ENCODE measurements at places on chromosomes 11 and 22.

DNA sequence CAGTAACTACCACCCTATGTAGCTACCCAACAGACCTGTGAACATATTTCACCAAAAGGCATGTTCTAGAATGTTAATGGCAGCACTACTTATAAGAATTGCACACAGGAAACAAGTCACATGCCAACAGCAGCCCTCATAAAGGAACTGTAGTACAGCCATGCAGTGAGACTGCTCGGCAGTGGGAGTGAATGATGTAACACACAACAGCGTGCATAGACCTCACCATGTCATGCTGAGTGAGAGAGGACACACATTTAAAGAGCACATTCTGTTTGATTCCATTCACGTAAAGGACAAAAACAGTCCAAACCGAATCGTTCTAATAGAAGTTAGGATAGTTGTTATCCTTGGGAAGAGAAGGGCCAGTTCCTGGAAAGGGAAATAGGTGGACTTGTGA lies 27.2 kb upstream of the KIRREL3 start:
- DNase-seq: no peak

DNA sequence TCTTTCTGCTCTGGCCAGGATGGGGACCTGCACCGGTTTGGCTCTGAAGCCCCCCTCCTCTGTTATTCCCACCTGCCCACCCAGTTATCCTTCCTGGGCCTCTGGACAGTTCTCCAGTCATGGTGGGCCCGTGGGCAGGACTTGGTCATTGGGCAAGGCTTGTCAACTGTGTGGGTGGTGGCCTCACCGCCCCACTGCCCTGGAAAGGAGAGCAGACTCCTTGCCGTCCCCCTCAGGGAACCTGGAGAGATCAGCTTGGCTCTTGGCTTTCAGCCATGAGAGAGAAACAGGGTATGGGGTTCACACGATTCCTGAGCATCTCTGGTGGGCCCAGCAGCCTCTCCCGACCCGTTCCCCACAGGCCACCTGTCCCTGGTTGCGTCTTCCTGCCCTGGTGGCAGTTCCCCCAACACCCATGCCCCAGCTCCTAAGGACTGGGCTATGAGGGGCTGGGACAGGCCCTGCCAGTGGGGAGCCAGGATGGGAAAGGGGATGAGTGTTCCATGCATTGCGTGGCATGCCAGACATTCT lies 92.3 kb downstream of the MORC2 start:
- no peak for DNase-seq

- no peak for DNase-seq
Measured at GRCh38 chr11:16921019-16921418, 93.2 kb downstream of the PLEKHA7 start.

GRCh38 chr22:49923445-49923844 lies 5.0 kb downstream of the CRELD2 start:
- peak; percentile 64 for DNase-seq

GRCh38 chr22:21937041-21937820 lies 15.4 kb downstream of the PPM1F start:
- no peak for DNase-seq

DNA sequence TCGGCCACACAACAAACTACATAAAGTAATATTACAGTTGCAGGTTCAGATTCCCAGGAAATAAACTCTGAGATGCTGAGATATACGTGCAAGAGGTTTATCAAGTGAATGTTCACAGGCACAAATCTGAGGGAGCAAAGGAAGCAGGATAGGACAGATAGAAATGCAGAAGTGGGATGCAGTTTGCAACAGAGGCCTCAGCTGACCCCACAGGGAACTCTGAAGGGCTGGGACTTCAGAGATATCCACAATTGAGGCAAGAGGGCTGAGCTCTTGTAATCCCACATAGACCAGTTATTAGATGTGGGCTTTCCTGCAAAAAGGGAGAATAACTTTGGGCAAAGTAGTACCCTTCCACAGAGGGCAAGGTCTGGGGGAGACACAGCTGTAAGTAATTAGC lies 25.4 kb upstream of the ARHGAP20 start:
- DNase-seq: no peak

GRCh38 chr11:102416976-102417375 lies 35.6 kb downstream of the TMEM123 start:
- no peak for DNase-seq

DNA sequence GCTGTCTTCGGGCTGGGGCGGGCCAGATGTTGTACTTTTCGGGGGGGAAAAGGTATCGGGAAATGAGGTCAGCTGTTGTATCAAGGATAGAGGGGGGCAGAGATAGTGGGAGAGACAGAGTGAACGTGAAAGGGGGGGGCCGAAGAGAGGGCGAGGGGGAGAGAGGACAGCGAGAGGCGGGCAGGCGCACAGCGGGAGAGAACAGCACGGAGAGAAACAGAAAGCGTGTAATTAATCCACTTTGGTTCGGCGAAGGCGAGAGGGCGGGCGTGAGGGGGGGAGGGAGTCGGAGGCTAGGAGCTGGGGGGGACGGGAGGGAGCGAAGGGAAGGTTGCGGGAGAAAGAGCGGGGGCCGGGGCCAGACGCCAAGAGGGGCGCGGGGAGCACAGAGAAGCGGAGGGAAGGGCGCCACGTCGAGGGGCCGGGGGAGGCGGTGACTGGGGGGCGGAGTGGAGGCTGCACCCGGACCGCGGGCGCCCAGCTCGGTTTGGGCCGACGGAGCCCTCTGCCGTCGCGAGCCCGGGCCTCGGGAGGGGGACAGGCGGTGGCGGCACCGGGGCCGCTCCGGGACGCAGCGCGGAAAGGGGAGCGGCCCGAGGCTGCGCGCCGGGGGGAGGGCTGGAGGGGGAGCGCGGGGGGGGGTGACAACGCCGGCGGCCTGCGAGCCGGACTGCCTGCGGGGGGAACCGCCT lies 612 bp downstream of the IGF2 start:
- no peak for DNase-seq

- DNase-seq: peak; percentile 11
Measured at GRCh38 chr22:30637701-30638114, 2.1 kb downstream of the SLC35E4 start.

DNA sequence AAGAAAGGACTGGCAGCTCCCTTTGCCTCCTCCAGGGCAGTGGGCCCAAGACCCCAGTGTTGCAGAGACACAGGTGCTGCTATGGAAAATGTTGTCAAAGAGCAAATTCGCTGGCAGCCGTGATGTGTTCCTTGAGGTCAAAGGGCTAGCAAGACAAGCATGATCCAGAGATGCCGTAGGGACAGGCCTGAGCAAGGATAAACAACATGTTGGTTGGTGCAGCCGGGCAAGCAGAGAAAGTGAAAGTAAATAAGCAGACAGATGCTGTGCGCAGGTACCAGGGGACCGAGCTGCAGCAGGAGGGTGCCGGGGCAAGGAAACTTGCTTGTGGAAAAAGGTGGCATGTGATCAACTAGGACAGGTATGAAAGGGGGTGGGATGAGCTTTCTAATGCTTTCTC lies 125.5 kb upstream of the NECTIN1 start:
- DNase-seq: no peak

GRCh38 chr11:121649798-121650197 lies 197.0 kb upstream of the SORL1-AS1 start:
- DNase-seq: no peak

- no peak for DNase-seq
Measured at GRCh38 chr22:40583053-40583741, 53.3 kb downstream of the MRTFA start.

- no peak for DNase-seq
Measured at GRCh38 chr11:121035169-121035755, 11.4 kb downstream of the TBCEL start.

DNA sequence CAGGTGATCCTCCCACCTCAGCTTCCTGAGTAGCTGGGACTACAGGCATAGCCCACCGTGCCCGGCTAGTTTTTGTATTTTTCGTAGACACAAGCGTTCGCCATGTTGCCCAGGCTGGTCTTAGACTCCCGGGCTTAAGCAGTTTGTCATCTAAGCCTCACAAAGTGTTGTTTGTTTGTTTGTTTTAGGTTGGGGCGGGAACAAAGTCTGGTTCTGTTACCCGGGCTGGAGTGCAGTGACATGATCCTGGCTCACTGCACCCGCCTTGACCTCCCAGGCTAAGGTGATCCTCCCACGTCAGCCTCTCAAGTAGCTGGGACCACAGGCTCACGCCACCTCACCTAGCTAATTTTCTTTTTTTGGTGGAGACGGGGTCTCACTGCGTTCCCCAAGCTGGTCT lies 12.6 kb downstream of the IRF7 start:
- no peak for DNase-seq

DNA sequence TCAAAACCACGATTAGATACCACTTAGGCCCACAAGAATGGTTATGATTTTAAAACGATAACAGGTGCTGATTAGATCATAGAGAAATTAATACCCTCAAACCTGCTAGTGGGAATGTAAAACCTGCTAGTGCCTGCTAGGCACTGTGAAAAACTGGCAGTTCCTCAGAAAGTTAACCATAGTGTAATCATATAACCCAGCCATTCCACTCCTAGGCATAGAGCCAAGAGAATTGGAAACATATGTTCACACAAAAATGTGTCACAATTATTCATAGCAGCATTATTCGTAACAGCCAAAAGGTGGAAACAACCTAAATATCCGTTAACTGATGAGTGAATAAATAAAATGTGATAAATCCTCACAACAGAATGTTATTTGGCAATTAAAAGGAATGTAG lies 122.2 kb upstream of the SYN3 start:
- no peak for DNase-seq

DNA sequence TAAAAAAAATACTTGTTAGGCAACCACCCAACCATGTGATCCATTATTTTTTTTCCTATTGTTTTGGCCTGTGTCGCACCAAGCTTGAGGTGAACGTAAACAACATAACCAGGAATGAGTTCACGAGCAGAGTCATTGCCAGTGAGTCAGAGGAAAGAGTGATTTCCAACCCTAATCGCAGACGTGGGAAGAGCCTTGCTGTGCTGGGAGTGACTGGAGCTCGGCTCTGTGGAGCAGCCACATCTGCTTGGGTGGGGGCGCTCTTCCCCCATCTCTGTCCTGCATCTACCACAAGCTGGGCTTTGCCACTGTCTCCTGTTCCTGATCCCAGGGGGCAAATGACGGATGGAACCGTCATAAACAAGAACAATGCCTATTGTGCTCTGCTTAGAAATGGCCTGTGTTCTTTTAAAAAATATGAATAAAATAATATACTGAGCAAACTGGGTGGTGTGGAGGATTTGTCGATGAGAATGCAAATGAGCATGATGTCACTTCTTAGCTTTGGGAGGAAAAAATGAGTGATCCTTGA lies 210.0 kb downstream of the KIRREL3 start:
- DNase-seq: no peak

DNA sequence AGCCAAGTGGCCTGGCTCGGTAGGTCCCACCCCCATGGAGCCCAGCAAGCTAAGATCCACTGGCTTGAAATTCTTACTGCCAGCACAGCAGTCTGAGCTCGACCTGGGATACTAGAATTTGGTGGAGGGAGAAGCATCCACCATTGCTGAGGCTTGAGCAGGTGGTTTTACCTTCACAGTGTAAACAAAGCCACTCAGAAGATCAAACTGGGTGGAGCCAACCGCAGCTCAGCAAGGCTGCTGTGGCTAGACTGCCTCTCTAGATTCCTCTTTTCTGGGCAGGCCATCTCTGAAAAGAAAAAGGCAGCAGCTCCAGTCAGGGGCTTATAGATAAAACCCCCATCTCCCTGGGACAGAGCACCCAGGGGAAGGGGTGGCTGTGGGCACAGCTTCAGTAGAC lies 22.3 kb upstream of the OR5B21 start:
- no peak for DNase-seq

GRCh38 chr11:107824668-107825369 lies 33.8 kb downstream of the SLC35F2 start:
- DNase-seq: peak; percentile 47

DNA sequence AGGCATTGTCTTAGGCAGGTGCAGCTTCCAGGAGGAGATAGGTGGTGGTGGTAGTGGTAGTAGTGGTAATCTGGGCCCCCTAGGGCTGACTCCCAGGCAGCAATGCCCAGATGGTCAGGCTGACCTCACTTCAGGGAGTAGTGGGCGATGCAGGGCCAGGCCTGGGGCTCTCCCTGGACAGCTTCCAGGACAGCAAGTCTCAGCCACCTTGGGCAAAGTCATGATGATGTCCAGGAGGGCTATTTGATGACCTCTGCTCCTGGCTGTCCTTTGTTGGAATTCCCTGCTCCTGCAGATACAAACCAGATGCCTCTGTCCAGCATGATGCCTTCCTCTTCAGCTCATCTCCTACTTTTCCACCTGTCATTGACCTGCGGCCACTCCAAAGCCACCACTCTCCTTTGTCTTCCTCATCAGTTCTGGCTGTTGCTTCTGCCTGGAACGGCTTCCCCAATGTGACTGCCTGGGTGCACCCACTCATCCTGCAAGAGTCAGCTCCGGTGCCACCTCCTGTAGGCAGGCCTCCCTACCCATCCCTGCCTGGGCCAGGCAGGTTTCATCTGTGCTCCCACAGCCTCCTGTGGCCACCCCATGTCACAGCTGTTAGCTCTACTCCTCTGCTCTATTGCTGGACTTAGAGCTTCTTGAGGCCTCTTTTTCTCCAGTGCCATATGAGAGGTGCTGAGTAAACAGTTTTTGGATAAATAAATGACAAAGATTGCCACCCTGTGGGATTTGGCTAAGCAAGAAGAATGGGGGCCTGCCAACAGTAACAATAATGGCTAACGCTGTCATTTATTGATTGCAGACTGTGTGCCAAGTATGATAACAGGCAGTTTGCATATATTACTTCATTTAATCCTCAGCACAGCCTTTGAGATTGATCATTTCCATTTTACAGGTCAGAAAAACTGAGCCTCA lies 172.9 kb upstream of the NECTIN1 start:
- no peak for DNase-seq

- no peak for DNase-seq
Measured at GRCh38 chr22:48091060-48091650, 1328.7 kb downstream of the TBC1D22A start.

- no peak for DNase-seq
Measured at GRCh38 chr11:64539239-64539638, 51.8 kb upstream of the SLC22A12 start.

GRCh38 chr11:116356451-116356850 lies 416.3 kb downstream of the BUD13 start:
- no peak for DNase-seq

DNA sequence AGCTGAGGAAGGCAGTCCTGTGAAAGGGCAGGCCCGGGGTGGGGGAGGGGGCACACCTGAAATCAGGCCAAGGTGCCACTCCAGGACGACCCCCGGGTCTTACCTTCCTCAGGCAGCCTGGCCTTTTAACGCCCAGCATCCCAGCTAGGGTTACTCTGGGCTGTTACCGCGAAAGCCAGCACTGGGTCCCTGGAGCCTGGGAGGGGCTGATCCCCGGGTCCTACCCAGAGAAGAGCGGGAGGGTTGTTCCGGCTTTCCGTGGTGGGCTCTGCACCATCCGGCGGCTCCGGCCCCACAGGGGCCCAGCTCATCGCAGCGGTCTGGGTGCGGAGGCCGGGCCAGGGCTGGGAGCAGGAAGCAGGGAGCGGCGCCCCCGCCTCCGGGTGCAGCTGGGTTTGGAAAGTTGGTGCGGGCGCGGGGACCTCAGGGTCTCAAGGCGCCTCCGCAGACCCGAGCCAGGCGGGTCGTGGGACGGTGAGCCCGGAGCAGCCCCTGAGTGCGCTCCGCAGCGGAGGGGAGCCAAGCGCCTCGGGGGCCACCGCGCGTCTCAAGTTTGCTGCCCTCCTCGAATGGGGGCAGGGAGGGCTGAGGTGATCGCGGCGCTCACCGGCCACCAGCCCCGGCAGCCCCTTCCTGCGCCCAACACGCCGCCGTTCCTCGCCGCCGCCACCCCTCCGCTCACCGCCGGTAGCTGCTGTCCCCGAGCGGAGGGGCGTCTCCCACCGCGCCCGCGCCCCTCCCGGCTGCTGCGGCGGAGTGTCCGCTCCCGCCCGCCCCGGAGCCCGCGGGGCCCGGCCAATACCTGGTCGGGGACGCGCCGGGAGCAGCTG lies 831 bp downstream of the CHST1 start:
- DNase-seq: no peak

GRCh38 chr22:45672564-45673481 lies 1.2 kb downstream of the ATXN10 start:
- DNase-seq: peak; percentile 13
